Adipocyte (in vitro differentiated cells): ENCODE measurements at places on chromosomes 3 and 15.

DNA sequence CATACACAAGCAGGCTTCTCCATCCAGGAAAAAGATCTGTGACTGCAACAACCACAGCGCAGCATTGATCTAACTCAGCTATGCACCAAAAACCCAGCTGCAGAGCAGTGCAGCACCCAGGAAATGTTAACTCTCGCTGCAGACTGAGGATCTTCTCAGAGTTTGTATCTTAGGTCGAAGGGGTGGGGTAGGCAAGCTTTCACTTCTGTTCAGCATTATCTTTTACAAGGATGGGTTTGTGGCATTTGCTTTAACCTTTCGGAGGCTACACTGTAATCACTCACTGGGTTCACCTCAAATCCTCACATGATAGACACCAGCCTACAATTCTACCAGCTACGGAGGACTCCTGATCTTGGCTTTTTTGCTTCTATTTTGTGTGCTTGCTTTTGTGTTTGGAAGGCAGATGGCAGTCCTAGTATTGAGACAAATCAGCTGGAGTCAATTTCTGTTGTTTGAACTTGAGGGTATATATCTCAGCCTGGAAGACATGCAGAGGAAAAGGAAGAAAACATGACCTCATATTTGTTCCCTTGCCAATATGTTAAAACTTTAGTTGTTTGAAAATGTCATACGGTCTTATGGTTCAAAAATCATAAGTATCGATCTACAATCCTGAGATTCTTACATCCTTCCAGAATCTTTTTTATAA, 25.2 kb downstream of the LRRK1 start:
- peak; percentile 19 for DNase-seq

DNA sequence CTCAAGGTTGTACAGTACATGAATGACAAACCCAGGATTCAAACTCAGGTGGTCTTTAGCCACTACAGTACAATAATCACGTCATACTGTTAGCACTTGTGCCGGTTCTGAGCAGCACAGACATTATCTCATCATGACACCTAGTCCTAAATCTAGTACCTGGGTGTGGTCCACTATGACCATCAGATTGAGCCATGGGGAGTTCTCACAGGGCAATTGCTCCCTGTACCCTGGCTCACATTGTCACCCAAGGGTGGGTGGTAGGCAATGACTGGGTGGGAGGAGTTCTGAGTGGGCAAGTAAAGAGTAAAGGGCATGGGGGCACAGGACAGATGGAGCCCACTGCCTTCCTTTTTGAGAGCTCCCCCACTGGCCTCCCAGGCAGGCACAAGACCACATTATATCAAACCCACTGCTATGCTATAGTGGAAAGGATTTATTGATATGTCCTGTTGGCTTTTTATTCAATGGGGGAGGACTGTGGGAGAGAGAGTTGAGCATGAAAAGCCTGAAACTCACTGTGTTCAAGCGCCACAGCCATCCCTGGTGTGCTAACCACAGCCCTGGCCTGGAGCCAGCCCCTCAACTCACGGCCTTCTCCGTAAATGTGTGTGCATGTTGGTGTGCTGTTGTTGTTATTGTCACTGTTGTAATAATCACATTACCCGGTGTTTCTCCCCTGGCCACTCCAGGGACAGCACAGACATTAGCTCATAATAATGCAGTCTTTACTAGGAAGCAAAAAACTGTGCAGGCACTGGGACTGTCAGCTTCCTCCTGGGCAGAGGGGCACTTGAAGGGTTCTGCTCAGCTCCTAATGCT, 27.3 kb downstream of the ADCY5 start:
- peak; percentile 17 for DNase-seq

DNA sequence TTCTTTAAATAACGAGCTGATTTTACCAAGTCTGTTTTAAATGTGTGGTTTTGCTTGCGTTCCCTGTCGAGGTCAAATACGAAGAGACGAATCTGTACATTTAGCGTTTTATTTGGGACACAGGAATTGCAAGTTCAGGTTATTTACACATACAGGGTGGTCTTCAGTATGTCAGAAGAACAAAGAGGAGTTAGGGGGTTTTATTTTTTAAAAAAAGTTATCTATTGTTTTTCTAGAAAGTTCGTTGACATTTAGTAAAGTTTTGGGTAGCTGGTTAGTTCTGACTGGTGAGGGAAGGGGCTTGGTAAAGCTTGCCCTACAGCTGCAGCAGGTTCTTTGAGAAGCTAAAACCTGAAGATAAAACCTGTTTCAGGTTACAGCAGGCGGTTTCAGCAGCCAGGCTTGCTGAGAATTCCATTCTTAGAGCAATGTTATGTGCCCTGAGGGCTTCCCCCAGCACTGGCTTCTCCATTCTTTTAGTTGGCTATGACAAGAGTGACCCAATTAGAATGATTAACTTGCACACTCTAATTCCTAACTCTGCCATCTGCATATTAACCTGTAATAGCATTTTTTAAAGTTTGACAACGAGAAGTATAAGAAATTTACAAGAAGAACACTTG, 815 bp upstream of the ZNF280D start:
- no peak for DNase-seq

DNA sequence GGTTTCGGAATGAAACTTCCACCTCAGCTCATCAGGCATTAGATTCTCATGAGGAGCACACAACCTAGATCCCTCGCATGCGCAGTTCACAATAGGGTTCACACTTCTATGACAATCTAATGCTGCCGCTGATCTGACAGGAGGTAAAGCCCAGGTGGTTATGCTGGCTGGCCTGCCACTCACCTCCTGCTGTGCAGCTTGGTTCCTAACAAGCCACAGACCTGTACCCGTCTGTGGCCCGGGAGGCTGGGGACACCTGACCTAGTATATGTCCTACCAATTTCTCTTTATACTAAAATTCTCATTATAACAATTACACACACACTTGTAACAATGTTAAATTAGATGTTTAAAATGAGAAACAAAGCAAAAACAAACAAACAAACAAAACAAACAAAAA, 172.2 kb downstream of the SLC9A9 start:
- DNase-seq = no peak

- no peak for DNase-seq
Observed at GRCh38 chr15:94674296-94674695, 442.9 kb downstream of the MCTP2 start.

DNA sequence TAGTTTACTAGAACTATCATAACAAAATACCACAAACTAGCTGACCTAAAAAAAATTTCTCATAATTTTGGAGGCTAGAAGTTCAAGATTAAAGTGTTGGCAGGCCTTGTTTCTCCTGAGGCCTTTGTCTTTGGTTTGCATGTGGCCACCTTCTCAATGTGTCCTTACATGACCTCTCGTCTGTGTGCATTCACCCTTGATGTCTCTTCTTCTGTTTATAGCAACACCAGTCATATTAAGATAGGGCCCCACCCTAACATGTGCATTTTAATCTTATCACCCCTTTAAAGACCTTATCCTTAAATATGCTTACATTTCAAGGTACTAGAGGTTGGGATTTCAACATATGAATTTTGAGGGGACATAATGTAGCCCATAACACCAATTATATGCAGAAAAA, 177.0 kb downstream of the ZBBX start:
- DNase-seq = no peak

DNA sequence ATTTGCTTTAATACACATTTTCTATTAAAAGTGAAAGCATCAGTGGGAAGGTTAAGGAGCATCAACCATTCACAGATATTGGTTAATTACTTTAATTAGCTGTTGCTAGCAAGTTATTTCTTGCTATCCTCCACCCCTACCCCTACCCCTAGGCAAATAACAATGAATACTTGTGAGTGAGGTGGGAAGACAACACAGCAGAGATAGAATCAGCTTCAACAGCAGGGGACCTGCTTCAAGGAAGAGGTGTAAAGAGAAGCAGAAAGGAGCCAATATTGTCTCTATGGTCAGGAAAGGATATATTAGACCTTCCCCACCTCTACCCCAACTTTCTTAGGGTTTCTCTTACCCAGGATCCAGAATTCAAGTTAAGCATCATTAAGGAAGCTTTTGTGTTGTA, 149.4 kb downstream of the SNRK start:
- DNase-seq = no peak

DNA sequence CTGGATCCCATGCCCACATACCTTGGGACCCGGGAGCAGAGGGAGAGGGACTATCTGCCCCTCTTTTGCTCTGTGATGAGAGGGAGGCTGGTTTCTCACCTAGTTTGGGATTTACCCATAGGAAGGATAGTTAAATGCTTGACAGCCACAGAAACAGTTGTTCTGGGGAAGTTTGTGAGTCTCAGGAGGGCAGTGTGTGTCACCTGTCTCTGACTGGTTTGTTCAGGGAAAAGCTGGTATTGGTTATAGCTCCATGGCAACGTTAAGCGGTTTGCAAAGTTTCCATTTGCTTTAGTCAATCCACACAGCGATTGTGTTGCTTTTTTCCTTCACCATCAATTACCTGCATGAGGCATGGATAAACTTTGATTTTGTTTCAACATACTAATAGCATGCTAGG, 3.7 kb upstream of the TMED3 start:
- no peak for DNase-seq

- DNase-seq = no peak
Observed at GRCh38 chr3:15409239-15409638, 18.1 kb downstream of the METTL6 start.

- no peak for DNase-seq
Observed at GRCh38 chr3:111668326-111668725, 73.2 kb upstream of the ZBED2 start.

- peak; percentile 91 for DNase-seq
Observed at GRCh38 chr15:81133782-81134461, at the start of gene CFAP161. TSS of gene CFAP161 (plus strand) at chr15:81134270. CDS start at chr15:81134330, 60 bp downstream.

- DNase-seq = no peak
Observed at GRCh38 chr15:49323207-49323606, 99.8 kb upstream of the FGF7 start.
